ENCODE measurements at places on chromosomes 11 and 22.
A peak's percentile ranks its signal among the peaks of the same experiment; 100 is the strongest.

GRCh38 chr11:46234311-46234710 is 43.2 kb upstream of the CREB3L1 start:
- no peak for DNase-seq

- peak; percentile 29 for DNase-seq
These were observed 12.1 kb downstream of the HPS4 start for GRCh38 chr22:26471522-26471921.

GRCh38 chr22:41976070-41976901 is 7.0 kb downstream of the SEPTIN3 start:
- DNase-seq = no peak

DNA sequence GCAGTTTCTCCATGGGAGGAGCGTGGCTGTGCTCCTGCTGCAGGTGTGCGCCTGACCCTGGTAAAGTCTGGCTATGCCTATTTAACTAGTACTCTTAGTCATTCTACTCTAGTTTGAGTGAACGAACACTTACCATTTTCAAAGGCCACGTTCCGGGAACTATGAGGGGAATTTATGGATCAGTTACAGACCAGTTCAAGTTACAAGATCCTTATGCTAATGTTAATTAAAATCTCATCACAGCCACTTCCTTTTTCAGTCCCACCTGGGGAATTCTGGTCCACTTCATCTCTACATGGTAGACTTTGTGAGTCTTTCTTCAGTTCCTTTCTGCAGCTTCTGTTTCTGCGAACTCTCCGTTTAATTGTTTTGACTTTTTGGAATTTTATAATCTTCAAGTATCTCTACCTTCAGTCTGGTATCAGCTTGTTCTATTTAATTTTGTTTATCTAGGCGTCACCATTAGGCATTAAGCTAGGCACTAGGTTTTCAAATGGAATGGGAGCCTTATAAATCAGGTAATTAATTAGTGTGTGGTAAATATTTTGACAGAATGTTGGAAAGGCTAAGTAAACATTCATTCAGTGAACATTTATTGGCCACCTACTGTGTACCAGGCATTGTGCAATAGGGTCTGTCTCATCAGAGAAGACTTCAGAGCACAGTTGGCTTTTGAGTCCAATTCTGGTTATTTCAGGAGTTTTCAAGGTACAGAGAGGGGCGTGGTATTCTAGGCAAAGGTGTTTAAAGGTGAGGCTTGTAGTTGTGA is 78.9 kb downstream of the GRK3 start:
- DNase-seq = no peak

DNA sequence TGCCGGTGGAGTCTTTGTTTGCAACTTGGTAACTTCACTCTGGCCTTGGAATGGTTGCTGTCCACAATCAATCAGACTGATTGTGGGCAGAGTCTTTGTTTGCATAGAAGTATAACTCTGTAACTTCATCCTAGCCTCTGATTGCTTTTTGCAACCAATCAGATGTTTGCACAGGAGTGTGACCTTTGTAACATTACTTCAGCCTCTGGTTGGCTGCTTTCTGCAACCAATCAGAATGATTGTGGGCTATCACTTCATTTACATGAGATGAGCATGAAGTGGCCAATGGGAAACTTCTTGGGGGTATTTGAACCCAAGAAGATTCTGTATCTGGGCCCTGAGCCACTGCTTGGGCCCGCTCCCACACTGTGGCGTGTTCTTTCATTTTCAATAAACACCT is 79.6 kb upstream of the CLDN5 start:
- DNase-seq = no peak

GRCh38 chr11:69388210-69388609 is 93.3 kb upstream of the LINC01488 start:
- DNase-seq = no peak

- no peak for DNase-seq
These were observed 1084.9 kb downstream of the BRD1 start for GRCh38 chr22:48742556-48743343.

GRCh38 chr11:119806064-119806915 is 77.3 kb upstream of the NECTIN1 start:
- no peak for DNase-seq

DNA sequence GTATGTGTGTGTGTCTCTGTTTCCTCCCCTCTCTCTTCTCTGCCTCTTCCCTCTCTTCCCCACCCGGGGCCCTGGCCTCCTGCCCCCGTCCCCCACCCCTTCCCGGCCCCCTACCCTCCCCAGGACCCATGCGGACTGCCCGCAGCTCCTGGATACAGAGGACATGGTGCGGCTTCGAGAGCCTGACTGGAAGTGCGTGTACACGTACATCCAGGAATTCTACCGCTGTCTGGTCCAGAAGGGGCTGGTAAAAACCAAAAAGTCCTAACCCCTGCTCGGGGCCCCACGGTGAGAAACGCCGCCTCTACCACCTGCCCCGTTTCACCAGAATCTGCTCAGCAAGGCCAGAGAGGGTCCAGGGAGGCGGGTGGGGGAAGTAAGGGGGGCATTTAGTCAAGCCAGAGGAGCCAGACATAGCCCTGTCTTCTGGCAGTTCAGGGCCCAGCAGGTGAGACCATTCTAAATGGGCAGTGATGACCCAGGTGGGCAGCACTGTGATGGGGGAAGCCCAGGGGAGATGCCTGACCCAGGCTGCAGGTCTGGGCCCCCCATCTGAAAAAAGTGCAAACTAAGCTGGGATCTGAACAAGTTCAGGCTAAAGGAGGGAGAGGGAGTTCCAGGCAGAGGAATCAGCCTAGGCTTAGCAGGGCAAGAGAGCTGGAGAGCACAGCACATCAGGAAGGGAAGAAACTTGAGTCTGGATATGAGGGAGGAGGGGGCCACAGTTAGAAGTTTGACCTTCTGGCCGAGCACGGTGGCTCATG is 6.4 kb downstream of the SELENOM start:
- no peak for DNase-seq

DNA sequence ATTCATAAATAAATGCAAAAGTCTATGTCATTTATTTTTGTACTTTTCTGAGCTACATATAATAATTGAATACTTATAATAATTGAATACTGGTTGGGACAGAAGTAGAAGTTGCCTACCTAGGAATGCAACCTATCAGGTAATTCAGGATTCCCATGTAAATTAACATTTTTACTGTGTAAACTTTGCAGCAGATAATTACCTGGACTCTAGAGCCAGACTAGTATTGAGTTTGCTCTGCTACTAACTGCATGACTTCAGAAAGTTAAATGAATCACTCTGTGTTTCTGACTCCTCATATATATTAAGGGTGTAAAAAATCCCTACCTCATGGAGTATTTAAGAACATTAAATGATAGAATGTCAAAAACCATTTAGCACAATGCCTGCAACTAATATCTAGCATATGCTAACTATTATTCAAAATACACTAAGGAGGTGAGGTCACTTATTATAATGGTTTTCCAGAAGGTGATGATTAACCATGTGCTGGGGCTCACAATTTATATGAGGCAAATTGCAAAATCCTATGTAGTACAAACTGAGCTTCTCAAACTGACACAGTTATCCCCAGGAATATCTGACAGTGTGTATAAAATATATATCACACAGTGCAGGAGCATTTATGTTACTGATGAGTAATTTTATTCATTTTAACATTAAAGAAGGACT is 138.1 kb upstream of the ANO3 start:
- peak; percentile 42 for DNase-seq

- DNase-seq = no peak
These were observed 124.4 kb upstream of the LUZP2 start for GRCh38 chr11:24372491-24372890.

DNA sequence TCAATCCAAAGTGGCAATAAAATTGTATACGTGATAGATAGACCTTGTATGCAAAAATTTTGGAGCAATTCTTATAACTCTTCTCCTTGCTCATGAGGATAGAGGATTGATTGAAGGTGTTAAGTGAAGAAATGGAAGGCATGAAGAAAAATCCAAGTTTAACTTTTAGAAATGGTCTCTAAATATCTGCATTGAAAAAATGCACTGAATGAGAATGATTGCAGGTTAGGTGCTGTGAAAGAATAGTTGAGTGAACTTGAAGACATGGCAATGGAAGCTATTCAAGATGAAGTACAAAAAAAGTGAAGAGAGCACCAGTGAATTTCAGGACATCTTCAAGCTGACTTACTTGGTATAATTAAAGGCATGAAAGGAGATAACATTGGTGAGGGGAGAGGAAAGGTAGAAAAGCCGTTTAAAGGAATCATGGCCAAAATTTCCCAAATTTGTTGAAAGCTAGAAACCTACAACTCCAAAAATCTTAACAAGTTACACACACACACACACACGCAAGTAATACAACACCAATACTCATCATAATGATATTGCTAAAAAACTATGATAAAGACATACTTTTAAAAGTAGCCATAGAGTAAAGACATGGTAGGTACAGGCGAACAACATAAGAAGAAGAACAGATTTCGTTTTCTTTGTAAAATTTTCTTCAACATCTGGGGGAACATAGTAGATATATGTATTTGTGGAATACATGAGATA is 96.3 kb downstream of the GGTLC2 start:
- no peak for DNase-seq

DNA sequence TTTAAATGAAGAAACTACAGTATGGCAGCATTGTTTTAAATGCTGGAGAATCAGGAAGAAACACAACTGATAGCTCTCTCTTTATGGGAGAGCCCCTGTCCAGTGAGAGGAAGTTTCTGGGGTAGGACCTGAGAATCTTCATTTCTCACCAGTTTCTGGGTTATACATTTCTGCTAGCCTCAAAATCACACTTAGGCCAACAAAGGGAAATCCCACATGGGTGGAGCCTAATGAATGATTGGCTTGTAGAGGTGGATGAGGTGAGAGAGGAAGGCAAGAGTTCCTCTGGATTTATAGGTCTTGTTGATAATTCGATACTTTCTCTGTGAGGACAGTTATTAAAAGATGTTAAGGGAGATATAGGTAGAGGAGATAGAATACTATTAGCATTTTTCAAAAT is 1397.3 kb upstream of the TENM4 start:
- no peak for DNase-seq

DNA sequence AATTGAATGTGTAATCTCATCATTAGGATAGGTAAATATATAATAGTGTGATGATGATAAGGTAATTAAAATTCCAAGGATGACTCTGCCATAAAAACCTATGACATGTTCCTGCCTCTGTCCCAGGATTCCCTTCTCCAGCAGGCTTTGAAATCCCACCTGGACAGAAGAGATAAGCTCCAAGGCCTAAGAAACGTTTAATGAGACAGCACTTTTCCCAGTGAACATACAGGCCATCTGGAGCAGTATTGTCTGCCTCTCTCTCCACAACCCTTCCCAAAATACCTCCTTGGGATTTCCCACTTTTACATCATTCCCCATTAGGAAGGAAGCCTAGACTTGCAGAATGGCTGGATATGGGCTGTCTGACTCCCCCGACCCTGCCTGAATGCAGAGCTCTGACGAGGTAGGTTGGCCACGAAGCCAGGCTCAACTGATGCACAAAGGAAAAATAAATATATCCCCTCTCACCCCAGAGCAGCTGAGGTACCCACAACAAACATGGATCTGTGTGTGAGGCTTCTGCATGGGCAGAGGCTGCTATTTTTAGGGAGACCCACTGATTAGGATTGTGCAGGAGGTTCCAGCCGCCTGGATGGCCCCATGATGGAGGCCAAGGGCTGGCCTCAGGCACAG is 71.0 kb downstream of the TMPRSS5 start:
- no peak for DNase-seq

DNA sequence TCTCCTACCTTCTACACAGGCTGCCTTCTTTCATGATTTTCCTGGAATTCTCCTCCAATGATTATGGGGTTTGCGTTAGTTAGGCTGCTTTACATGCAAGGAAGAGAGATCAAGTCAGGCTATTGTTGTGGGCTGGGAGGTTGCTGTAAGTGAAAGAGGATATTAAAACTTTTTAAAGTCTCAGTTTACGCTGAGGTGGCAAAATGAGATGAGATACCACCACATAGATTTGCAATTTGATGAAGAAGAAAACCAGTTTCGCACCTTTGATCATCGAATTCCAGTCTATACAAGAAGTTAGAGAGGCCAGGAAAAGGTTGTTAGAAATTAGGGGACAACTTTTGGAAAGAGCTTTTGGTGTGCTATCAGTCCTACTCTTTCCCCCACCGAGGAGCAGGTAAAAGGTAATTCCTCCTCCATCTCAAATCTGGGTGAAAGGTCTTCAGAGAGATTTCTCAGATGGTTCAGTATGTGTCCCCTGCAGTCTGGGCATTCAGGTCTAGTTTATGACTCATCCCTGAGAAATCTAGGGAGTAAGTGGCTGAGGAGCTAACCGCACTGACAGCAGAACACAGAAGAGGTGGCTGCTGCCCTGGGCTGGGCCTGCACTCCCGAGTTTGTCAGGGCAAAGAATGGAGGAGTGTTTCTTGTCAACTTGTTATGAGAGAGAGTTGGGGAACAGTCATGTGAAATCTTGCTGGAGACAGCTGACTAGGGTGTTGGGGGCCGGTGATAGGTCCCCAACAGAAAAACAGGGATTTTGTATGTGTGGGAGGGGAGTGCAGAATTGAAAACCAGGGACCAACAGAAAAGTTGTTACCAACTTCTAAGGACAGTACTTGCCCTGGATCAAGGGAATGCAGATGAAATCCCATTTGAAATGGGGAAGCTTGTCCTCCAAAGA is 34.7 kb downstream of the CCDC83 start:
- peak; percentile 91 for DNase-seq

- DNase-seq = no peak
These were observed 48.6 kb downstream of the EHF start for GRCh38 chr11:34669458-34669857.

DNA sequence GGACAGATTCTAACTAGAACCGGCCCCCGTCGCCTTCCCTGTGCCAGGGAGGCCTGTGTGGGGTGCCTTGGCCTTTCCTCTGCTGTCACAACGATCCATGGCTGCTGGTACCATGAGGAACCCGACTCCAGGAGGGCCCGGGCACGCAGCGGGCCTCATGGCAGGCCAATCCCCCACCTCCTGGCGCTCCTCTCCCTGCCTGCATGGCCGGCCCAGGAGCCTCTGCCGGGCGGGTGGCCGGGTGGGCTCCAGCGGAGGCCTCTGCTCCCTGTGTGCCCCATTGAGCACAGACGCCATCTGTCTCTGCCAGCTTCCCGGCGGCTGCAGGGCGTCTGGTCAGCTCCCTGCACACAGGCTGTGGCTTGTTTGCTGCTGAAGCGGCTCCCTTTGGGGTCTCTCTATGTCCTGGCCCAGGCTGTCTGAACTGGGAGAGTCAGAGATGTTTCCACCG is 86.5 kb downstream of the MYEOV start:
- DNase-seq = no peak

GRCh38 chr22:33842006-33842354 is 78.3 kb downstream of the LARGE1 start:
- DNase-seq = no peak

- no peak for DNase-seq
These were observed 13.1 kb upstream of the HIKESHI start for GRCh38 chr11:86288776-86289507.

- no peak for DNase-seq
These were observed 23.8 kb downstream of the NPTXR start for GRCh38 chr22:38820020-38820419.

GRCh38 chr11:122584670-122585069 is 70.9 kb upstream of the UBASH3B start:
- DNase-seq = no peak

Measured in fibroblast of lung (primary cell).